Activated T-cell treated with anti-CD3 and anti-CD28 coated beads for 24 hours (primary cell): ENCODE measurements at places on chromosomes 5 and 9.

DNA sequence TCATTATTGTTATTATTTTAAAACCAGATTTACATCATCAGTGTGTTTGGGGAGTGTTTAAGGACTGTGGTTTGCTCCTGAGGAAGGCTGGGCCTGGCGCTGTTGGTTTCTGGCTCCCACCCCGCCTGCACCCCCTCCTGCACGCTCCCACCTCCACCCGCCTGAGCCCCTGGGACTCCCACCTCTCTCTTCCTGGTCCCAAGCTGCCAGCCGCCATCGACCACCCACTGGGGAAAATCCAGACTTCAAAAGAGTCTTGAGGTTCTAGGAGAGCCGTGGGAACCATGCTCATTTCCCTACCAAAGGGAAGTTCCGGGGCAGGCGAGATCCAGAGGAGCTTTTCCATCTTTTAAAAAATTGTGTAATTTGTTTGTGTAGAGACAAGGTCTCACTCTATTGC, 35.0 kb upstream of the FUBP3 start:
- DNase-seq = no peak

DNA sequence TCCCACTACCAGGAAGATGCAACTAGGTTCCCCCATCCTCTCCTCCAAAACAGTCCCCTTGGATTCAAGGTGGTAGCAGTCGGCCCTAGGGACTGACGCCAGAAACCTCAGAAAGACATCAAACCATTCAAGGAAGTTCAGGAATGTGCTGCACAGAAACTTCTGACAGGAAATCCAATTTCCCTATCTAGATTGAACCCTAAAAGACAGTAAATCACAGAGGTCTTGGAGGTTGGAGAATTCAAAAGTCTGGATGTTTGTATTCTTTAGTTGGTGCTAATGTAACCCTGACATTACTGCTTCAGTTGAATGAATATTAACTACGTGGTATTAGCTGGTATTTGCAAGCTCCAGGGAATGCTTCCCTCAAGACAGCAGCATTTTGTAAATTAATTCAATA, 125.3 kb downstream of the SYK start:
- DNase-seq = no peak

DNA sequence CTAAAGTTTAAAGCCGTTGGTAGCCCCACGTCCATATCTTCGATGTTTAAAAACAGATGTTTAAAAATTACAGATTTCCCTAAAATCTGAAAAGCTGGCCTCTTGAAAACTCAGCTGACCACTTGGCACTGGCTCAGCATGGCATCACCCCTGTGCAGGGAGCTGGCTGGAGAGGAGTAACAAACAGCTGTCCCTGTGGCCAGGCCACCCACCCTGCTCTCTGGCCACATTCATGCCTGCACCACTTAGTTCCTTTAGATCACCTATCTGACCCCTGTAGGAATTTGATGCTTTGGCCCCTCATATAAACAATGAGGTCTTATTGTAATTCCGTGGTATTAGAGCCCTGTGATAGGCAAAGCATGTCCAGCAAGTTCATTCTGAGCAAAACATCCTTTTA, 107.5 kb downstream of the FRMD3 start:
- DNase-seq = no peak

DNA sequence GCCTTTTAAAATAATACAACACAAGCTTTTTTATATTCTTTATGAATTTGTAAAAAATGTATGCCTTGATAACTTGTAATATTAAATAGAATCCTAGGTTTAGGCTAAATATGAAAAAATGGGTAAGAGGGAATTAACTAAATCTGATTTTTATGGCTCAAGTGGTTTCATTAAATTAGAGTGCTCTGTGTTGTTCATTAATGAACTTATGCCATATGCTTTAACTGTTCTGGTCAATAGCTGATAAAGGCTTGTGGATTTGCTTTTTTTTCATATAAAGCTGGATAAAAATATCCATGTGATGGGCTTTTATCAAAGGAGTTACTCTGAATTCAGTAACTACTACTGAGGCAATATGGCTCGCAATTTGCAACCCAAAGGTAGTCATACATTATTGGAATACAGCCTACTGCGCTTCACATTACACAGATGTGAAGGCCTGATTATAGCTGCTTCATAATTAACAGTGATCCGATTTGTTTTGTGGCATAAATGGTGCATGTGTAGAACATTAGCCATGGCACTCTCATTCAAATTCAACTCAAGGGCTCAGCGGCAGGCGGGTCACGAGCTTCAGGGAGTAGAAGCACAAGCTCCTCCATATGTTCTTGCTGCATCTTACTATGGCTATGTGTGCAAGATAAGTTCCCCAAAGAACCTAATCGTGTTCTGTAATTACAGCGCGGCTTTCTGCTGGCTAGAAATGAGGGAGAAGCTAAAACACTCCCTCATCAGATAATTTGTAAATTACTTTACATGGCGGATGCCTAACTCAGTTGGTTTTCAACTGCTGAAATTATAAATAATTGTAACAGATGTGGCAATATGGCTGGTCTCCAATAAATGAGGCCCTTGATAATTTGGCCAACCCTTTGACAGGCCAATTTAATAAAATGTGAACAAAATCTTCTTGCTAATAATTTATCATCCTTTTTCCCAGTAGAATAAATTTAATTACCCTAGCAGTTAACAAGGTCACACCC, 188.3 kb downstream of the CNTLN start:
- no peak for DNase-seq

DNA sequence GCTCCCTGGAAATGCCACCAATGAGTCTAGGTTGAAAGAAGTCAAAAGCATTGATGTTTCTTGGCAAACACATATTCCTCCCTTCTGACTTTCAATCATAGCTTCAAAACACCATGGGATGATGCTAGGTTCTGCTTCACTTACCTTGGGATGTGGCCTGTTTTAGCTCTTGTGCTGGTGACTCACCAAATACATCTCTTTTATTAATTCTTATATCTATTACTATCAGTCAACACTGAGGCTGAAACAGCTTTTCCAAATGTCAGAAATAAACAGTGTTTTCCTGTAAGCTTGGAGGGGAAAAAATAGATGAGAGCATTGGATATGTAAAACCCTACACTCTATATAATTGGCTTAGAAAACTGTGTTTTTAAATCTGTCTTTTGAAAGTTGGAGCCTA, 245.4 kb upstream of the NREP start:
- DNase-seq = no peak

- no peak for DNase-seq
Measured at GRCh38 chr5:82749461-82749820, 327.8 kb downstream of the TMEM167A start.

DNA sequence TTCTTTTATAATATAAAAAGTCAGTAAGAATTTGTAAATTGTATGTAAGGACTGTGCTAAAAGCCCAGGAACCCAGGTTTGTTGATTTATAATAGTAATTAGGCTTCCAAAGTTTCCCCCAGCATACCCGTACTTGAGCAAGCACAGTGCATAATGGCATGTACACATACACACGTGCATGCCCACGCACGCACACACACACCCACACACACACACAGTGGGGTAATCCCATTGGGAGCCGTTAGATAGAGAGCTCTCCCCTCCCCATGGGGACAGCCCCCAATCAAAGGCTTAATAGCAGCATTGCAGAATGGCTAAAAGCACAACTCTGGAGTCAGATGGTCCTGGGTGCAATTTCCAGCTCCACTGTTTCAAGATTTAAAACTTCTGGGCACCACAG, 319.7 kb upstream of the RFX3 start:
- no peak for DNase-seq

GRCh38 chr9:35522187-35522586, 32.3 kb downstream of the RUSC2 start:
- DNase-seq = no peak

- no peak for DNase-seq
Measured at GRCh38 chr5:181167814-181168488, 20.6 kb downstream of the OR2V2 start.

DNA sequence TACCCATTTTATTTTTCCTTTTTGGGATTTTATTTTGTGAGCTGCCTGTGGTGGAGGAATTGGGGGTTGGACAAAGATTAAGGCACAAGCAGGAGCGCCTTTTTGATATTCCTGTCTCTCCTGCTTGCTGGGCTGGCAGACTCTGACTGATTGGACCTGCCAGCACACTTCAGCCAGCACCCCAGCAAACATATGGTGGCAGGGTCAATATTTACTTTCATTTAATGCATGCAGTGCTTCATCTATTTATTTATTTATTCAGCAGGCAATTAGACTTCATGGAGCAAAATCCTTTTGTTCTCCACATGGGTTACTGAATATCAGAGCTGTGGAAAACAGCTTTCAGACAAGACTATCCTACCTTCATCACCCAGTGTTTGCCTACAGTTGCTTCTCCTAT, 48.4 kb upstream of the EPB41L4A start:
- no peak for DNase-seq

- no peak for DNase-seq
Measured at GRCh38 chr9:98774746-98775145, 21.6 kb downstream of the ANKS6 start.

DNA sequence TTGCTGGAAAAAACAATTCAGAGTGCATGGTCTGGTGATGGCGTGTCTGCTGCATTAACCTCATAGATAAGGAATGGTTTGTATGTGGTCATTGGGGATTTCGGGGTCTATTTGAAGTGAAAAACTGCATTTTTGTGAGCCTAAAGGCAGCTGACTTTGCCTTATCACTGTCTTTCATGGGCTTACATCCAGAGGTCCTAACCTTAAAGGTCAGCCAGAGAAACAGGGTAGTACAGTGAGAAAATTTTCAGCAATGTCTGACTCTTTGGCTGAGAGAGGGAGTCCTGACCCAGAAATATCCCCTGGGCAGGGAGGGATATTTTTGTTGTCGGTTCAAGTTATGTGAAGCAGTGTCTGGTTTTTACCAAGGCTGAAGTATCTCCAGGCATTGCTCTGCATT, 5.7 kb downstream of the PCSK5 start:
- DNase-seq = no peak

DNA sequence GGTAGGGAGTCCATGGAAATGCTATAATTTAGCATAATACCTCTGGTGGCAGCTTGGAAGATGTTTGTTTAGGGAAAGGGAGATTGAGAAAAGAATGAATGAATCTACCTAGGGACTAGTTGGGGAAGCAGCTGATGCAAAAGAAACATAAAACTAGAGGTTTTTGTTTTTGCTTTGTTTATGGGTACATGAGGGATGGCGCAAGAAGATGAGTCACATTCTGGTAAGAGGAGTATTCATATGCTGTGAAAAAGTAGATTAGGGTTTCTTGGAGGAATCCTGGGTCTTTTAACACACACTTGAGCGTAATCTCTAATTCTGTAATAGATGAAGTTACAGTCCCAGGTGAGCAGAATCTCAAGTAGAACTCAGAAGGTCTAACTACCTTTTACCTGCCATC, 17.1 kb downstream of the C9orf43 start:
- no peak for DNase-seq

GRCh38 chr5:142106061-142106460, 2.5 kb upstream of the NDFIP1 start:
- DNase-seq = no peak

DNA sequence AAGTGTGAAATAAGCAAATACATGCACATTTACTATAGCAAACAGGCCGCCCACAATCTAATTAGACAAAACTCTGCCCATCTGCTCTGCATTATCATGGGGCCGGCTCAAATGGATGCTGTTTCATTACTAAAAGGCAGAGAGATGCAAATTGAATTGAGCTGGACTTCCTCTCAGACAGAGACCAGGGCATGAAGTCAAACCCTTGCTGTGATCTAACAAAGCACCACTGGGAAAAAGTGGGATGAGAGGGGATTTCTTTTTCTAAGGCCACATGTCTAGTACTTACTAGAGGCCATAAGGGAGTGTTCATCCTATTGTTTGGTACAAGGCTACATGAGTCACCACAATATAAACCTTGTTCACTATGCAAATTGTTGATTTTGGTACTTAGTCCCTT, 614.7 kb downstream of the ISL1 start:
- DNase-seq = no peak

- DNase-seq = no peak
Measured at GRCh38 chr9:98861781-98862504, 54.5 kb downstream of the GALNT12 start.

DNA sequence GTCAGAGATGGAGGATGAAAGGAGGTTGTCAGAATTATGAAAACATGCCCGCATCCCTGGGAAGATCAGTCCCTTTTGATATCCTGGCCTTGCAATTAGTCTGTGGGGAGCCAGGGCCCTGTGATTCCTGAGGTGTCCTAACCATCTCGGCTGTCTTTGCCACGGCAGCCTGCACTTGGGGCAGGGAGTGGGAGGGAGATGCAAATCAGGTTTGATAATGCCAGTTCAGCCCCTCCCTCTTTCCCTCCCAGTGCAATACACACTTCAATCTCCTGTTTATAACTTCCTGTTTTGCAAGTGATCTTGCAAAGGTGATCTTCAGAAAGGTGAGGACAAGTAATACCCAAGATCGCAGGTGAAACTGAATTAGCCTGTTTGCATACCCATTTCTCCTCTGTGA, 114.0 kb upstream of the ALDH1B1 start:
- no peak for DNase-seq

DNA sequence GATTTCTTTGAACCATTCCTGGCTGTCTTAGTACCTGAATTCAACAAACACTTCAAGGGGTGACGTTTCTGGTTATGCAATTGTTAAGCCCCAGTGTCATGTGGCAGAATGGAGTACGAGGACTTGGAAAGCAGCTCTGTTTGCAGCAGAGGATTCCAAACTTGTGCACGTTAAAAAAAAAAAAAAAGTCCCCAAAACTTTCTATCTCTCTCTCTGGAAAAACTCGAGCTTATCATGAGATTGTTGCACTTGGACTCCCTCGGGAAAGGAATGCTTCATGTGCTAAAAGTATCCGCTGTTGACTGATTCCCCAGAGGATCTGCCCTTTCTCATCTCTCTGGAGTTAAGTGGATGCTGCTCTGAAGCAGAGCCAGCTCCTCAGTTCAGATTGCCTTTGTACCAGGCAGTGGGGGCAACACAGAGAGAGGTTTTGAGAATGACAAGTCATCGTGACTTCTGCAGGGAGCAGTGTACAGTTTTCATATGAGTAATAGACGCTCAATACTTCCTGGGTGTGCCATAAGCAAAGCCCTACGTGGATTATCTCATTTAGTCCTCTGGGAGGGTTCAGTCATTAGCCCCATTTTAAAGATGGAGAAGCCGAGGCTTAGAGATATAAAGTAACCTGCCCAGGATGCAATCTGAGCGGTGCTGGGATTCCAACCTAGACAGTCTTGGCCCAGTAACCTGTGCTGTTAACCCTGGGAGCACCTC, 28.1 kb downstream of the TMOD1 start:
- DNase-seq = no peak

DNA sequence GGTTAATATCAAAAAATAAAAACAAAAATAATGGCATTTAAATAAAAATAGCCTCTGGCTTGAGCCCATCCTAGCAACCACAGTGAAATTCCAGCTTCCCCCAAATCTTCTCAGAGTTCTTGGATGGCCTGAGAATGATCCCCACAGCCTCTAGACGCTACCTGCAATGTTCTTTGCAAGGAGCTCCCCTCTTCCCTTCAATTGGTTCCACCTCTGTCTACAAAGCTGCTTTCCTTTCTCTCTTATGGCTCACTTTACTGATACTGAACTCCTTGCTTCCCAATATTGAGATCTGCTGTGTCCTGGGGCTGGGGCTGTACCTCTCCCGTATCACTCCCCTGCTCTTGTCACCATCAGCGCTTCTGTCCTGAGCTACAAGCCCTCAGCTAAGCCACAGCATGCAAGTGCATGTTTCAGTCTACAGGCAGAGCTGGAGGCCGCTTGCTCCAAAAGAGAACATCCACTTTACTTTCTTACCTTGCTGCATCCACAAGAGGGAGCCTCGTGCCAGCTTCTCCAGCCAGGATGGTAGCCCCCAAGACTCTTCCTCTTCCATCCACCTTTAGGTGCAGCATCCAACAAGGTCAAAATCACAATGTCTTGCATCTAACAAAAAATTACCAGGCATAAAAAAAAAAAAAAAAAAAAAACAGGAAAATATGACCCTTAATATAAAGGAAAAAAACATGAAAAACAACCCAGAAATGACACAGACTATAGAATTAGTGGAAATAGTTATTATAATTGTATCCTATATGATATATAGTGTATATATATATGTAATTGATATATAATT, 57.4 kb upstream of the PRSS3 start:
- no peak for DNase-seq
